HT1080 (cell line): ENCODE measurements at places on chromosomes 2 and 18.

- DNase-seq = no peak
Measured at GRCh38 chr2:26509141-26509540, 31.2 kb upstream of the OTOF start.

DNA sequence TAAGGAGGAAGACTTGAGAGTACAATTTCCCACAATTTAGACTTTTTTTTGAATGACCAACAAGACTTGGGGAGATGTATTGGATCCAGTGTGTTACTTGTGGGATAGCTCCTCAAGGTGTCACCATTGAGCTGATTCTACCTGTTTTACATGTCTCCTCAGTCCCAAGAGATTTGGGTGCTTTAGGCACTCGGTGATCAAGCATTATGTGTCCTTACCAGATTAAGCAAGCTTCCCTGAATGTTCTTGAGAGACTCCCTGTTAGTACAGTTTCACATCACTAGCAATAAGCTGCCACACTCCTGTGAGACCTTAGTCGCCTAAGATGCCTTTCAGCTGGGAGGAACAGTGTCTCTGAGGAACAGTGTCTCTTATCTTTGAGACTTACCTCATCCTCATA is 384.3 kb upstream of the SYT4 start:
- DNase-seq = peak; percentile 50

DNA sequence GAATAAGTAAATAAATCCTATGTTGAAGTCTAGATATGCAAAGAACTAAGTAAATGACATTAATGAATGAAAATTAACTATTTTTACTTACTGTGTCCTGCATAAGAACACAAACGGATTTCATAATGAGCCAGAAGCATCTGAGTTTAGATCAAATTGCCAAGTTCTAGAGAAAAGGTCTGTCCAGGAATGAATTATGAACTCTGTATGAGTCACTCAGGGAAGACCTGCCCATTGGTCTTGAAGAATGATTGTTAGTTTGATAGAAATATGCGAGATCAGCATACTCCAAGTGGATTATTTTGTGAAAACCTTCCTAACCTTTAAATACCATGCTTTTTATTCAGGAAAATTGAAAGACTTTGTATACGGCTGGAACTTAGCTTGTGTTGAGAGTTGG is 189.5 kb downstream of the DOK6 start:
- DNase-seq = peak; percentile 18

DNA sequence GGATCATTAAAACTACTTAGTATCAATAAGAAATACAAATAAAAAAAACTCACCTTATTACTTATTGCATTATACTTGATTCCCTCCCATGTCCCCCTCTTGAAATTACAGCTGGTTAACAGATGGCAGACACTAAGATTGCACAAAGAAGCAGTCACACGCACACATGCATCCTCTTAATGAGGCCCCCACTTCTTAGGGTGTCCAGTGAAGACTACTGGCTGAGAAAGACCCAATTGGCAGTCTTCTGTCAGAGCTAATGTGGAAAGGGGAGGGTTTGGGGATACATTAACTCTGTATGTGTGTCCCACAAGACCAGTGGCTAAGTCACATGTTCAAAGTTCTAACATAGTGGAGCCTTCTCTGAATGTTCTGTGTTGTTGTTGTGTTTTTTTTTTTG is 210.7 kb downstream of the MTX2 start:
- DNase-seq = no peak

DNA sequence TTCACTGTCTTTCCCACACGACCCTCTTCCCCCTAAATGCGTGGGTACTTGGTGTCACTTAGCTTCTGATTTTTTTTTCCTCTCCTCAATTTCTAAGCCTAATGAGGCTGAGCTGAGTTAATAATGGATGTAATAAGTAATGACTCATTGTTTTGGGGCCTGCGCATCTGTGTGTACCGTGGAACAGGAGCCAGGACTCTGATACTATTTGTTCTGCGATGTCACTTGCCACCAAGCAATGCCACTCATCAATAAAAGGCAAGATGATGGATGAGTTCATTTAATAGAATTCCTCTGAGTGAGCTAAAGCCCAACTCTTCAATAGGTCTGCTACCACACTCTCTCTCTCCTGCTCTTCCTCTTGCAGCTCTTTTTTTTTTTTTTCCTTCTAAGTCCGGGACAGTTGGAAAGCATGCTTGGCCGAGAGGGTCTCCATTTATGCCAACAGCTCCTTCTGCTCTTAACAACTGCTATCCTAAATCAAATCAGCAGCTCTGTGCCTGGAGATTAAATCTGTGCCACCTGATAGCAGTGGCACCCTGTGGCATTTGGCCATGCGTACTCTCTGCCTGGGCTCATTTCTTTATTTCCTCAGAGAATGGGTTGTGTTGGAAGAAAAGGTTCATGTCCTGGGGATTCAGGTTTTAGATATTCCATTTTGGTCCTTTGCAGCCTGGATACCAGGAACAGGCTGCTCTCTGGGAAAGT is 1284.2 kb upstream of the PIK3C3 start:
- DNase-seq = no peak

DNA sequence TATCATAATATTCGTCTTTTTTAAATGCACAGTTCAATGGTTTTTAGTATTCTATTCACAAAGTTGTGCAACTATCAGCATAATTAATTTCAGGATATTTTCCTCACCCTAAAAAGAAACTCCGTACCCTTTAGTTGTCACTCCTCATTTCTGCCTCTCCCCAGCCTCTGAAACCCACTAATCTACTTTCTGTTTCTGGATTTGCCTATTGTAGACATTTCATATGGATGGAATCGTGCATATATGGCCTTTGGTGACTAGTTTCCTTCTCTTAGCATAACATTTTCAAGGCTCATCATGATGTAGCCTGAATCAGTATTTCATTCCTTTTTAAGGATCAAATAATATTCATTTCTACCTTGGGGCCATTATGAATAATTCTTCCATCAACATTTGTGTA is 18.5 kb downstream of the NEURL3 start:
- DNase-seq = no peak

- DNase-seq = no peak
Measured at GRCh38 chr18:50441016-50441415, 66.2 kb downstream of the SKA1 start.

GRCh38 chr18:5738526-5738925 is 156.8 kb downstream of the TMEM200C start:
- no peak for DNase-seq

GRCh38 chr2:127064642-127065250 is 42.2 kb downstream of the BIN1 start:
- DNase-seq = peak; percentile 99

GRCh38 chr2:12183032-12183645 is 436.7 kb downstream of the LPIN1 start:
- DNase-seq = no peak

DNA sequence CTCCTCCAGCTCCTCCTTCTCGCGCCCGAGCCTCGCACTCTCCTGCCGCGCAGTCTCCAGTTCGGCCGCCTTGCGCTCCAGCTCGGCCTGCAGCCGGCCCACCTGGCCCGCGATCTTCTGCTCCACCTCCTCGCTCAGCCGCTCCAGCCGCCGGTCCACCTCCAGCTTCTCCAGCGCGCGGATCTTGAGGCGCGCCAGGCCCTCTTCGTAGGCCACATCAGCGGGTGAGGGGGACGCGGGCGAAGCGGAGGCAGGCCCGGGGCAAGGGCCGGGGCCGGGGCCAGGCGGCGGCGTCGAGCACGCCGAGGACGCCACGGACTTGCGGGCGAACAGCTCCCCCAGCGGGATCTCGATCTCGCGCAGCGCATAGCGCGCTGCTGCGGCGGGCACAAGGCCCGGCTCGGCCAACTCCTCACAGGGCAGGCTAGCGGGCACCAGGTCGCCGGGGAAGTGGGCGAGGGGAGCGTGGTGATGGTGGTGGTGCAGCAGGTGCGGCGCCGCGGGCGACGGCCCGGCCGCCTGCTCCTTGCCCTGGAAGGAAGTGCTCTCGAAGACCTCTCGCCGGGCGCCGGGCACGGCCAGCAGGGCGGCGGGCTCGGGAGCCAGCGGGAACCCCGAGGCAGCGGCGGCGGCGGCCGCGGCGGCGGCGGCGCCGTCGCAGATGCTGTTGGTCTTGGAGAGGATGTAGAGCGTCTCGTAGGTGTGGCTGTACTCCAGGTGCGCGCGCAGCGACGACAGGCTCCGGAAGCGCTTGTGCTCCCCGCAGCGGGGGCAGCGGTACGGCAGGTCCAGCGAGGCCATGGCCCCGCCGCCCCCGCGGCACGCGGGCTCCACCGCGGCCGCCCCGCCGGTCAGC is 15.2 kb downstream of the FBXO41 start:
- no peak for DNase-seq

GRCh38 chr2:215451012-215451756 is 15.3 kb upstream of the FN1 start:
- DNase-seq = no peak
